ENCODE measurements at places on chromosomes 3 and 15.

DNA sequence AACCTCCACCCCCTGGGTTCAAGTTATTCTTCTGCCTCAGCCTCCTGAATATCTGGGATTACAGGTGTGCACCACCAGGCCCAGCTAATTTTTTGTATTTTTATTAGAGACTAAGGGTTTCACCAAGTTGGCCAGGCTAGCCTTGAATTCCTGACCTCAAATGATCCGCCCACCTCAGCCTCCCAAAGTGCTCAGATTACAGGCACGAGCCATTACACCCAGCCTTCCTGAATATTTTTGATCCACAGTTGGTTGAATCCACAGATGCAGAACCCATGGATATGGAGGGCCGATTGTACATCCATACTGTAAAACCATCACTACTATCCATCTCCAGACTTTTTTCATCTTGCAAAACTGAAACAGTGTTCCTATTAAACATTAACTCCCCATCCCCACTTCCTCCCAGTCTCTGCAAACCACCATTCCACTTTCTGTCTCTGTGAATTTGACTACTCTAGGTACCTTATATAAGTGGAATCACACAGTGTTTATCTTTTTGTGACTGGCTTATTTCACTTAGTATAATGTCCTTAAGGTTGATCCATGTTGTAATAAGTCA, 8.2 kb upstream of the TMEM62 start:
- no peak for DNase-seq

- DNase-seq = no peak
Measured at GRCh38 chr3:13112521-13113345, 39.5 kb upstream of the IQSEC1 start.

GRCh38 chr15:37015451-37015850, 84.9 kb downstream of the MEIS2 start:
- no peak for DNase-seq

- DNase-seq = no peak
Measured at GRCh38 chr3:34070831-34071585, 272.6 kb downstream of the PDCD6IP start.

DNA sequence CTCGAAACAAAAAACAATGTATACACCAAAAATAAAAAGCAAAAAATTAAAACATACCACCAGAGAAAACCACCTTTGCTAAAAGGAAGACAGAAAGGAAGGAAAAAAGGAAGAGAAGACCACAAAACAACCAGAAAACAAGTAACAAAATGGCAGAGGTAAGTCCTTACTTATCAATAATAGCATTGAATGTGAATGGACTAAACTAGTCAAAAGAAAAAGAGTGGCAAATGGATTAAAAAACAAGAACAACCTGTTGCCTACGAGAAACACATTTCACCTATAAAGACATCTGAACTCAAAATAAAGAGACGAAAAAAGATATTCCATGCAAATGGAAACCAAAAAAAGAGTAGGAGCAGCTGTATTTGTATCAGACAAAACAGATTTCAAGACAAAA, 22.2 kb downstream of the PDCD10 start:
- no peak for DNase-seq

DNA sequence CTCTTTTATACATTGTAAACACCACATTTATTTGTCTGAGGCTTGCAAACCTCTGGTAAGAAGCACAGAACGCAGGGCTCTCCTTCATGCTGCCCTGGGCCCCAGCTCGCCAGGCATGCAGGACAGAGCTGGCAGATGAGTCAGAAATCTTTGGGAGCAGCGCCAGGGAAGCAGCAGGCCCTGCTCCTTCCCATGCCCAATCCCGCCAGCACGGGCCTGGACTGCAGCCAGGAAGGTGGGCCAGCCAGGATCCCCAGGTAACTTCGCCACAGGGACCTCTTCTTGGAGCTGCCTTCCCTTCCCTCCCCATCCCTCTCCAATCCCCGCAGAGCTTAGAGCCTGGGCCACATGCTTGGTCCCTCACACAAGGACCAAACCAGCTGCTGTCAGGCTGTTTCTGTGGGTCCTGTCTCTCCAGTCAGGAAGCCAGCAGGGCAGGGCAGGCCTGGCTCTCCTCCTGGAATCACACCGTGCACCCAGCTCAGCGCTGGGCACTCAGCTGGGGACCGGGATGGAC, 8.8 kb downstream of the STOML1 start:
- DNase-seq = no peak

GRCh38 chr3:48429317-48429959, 448 bp downstream of the PLXNB1 start:
- peak; percentile 74 for DNase-seq

- DNase-seq = no peak
Measured at GRCh38 chr3:184594371-184595001, 32.9 kb downstream of the EPHB3 start.

- DNase-seq = no peak
Measured at GRCh38 chr3:73624821-73625665, at the start of gene PDZRN3. TSS of gene PDZRN3 (minus strand) at chr3:73624941.

DNA sequence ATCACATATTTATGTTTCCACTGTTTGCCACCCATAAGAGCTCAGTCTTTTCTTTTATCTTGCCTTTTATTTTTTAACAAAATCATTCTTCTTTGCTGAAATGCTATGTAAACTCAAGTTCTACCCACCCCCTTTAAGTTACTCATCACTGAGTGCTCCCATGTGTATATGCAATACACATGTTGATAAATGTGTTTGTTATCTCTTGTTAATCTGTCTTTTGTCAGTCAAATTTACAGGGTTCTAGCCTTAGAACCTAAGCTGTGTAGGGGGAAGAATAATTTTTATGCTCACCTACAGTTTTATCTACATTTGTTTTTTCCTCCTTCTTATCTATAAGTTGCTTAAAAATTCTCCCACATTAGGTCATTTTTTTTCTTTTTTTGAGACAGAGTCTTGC, 1195.9 kb downstream of the ROBO2 start:
- no peak for DNase-seq

GRCh38 chr15:90617668-90618097, 88.0 kb downstream of the CRTC3 start:
- DNase-seq = no peak

DNA sequence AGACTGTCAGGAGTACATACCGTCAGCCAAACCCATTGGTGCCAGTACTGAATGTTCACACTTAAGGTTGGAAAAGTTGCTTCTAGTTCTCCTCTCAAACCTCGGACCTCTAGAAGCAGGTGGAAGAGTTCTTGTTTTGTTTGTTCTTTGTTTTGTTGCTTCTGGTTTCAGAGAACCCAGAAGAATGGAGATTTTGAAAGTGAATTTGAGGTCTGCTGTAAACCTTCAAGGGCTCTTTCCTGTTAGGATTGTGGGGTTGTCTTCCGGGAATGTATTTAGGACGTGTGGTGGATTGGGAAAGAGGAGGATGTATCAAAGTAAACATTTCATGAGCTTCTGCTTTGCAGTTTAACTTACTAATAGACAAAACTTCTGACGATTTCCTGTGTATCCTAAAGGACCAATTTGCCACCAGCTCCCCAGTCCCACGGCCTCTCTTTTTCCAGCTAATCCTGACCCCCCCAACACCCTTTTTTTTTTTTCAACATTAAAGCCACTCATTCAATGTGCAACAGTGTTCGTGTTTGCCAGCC, 50.3 kb downstream of the FILIP1L start:
- DNase-seq = no peak

GRCh38 chr3:64773137-64773536, 85.3 kb upstream of the ADAMTS9 start:
- DNase-seq = no peak

DNA sequence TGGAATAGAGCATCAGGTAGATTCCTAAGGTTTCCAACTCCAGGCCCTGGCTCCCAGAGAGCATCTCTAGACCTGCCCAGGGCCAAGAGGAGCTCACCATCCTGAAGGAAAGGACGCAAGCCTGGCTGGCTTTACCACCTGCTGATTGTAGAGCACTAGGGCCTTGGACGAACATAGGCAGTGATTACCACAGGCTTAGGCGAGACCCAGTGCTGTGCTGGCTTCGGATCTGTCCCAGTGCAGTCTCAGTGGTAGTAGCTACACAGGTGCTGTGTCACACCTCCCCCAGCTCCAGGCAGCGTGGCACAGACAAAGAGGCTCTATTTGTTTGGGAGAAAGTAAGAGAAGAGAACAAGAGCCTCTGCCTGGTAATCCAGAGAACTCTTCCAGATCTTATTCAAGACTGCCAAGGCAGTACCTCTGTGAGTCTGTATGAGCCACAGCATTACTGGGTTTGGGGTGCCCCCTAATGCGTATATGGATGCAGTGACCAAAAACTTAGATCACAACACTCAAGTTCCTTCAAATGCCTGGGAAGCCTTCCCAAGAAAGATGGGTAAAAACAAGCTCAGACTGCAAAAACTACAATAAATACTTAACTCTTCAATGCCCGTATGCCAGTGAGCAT, 25.4 kb downstream of the ISG20 start:
- DNase-seq = peak; percentile 73

GRCh38 chr3:186653080-186653707, 12.6 kb upstream of the HRG start:
- DNase-seq = no peak

- no peak for DNase-seq
Measured at GRCh38 chr15:99019558-99020540, 12.3 kb upstream of the PGPEP1L start.

- DNase-seq = no peak
Measured at GRCh38 chr3:143414571-143415253, 295.1 kb downstream of the CHST2 start.

DNA sequence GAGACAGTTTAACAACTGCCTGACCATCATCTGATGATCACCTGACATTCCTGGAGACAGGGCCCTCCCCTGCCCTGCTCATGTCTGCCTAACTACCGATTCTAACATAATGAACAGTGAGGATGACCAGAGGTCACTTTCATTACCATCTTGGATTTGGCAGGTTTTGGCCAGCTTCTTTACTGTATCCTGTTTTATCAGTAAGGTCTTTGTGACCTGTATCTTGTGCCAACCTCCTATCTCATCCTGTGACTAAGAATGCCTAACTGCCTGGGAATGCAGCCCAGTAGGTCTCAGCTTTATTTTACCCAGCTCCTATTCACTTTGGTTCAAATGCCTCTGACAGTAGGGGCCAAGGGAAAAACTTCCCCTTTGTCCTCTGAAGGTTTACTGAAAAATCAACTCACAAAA, 40.2 kb downstream of the METTL6 start:
- no peak for DNase-seq

DNA sequence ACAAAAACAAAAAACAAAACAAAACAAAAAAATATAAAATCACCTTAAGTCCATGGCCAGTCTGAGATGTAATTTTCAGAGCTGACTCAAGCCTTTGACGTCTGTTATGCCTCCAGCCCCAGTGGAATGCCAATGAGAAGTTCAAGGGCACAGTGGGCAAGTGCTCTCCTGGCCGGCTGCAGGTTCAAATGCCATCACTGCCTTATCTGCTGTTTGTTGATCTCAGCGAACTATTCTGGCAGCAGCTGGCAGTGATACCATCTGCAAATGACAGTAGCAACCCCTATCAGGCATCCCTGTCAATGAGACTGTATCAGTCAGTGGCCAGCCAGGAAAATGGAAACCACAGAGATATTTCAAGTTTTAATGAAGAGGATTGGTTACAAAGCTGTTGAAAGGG, 10.8 kb upstream of the PDE8A start:
- no peak for DNase-seq

DNA sequence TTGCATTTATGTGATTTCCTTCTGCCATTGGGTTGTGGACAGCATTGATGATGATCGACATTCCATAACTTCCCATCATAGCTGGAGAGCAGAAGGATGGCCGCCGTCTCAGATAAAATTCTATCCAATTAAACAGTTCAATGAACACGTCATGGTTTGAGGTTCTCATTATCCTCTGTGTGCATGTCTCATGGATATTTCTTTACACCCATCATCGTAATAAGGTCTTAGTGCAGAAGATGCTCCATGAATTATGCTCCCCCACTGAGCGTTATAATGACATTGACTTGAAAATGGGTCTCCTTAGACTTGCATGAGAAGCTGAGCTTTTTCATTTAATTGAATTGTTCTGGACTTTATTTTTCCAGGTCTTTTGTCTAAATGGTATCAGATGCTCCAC, 92.1 kb downstream of the TRIM42 start:
- no peak for DNase-seq

DNA sequence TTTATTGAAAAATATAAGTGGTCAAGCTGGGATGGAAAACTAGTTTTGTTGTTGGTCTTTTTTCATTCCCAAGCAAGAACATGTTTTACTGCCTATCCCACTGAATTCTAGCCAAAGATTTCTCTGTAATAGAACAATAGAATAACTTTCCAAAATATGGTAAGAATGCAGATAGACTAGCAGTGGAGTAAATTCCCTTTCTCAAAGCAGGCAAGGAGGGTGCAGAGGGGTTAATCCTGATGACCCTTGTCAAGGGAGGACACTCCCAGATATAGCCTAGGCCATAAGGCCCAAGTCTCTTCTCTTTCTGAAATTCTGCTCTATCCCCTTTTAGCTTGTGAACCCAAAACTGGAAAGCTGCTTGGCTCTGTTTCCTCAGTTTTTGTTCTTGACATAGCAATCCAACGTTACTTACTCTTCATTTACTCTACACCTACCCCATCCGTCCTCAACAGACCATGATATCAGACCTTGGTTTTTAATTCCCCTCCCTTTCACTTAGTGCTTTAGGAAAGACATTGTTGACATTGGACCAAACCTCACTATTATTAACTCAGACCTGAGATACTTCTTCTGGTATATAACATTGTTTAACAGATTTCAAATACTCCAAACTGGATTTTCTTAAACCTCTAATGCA, 453.6 kb upstream of the THBS1 start:
- no peak for DNase-seq

DNA sequence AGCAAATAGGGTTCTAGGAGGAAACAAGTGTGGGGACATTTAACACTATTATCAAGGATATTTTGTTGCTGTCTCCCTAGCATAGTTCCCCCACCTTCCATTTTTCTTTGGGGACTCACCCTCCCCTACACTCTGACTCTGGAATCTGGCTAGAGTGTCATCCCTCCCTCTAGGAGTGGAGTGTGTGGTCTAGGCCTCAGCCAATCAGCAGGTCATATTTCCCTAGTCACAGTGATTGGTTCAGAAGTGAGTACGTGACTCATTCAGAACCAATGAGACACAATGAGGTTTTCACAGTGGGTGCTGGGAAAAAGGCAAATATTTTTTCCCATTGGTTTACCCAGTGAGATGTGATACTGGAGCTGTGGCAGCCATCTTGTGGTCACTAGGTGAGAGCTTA, 234.4 kb downstream of the SHQ1 start:
- DNase-seq = no peak

DNA sequence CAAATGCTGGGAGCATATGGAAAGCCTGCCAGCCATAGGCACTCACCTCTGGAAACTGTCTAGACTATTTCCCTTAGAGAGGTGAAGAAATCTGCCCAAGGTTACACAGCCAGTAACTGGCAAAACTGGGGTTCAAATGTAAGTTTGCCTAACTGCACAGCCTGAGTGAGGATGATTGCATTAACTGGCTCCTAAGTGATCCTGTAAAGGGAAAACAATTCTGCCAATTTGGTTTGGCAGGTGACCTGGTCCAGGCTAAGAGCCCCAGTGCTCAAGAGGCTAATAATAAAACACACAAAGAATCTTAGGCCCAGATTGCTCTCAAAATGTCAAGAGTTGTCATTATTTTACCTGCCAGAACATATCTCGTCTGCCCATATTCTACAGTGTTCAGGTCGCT, 43.9 kb upstream of the SPRED1 start:
- DNase-seq = no peak

Measured in CD4-positive, alpha-beta T cell treated with Interleukin-6 for 4 hours (primary cell).